ENCODE measurements at places on chromosomes 4 and X.

DNA sequence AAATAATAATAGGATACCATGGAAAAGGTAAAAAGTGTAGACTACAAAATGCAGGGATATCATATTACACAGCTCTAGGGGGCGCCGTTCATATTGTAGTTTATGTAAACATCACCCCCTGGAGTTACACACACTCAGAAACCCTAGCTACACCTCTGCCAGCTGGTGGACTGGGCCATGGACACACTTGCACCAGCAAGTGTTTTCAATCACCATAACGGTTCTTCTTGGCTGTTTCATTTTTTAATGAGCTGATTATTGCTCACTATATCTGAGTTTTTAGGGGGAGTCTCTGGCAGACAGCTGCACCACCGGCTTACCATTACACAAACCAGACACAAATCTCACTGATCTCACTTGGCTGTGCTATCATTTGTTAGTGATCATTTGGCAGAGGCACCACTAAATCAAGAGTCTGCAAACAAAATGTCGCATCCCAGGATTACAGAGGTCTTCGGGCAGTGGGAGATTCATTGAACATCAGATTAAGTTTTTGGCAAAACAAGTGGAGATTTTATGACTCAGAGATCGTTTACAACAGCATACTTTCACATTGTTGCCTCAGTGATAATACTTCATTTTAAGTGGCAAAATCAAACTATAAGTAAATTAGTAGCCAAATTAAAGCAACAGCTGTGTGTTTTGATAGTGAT lies 185.7 kb downstream of the UNC5C start:
- no peak for DNase-seq

DNA sequence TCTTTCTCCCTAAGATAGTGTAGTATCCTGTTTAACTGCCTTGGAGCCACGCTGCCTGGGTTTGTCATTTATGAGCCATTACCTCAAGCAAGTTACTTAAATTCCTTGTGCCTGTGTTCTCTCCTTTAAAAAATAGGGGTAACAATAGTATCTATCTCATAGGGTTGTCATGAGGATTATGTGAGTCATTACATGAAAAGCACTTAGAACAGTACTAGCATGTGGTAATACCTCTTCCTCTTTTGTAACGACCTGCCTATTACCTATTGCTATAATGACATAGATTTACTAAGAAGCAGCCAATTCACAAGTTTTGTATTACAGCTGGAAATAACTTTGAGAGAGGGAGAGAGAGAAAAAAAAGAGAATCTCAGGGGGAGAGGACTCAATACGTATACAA lies 834.7 kb downstream of the RAPGEF2 start:
- no peak for DNase-seq

GRCh38 chrX:74923942-74924448 lies 1.3 kb downstream of the NEXMIF start:
- DNase-seq: peak; percentile 4

DNA sequence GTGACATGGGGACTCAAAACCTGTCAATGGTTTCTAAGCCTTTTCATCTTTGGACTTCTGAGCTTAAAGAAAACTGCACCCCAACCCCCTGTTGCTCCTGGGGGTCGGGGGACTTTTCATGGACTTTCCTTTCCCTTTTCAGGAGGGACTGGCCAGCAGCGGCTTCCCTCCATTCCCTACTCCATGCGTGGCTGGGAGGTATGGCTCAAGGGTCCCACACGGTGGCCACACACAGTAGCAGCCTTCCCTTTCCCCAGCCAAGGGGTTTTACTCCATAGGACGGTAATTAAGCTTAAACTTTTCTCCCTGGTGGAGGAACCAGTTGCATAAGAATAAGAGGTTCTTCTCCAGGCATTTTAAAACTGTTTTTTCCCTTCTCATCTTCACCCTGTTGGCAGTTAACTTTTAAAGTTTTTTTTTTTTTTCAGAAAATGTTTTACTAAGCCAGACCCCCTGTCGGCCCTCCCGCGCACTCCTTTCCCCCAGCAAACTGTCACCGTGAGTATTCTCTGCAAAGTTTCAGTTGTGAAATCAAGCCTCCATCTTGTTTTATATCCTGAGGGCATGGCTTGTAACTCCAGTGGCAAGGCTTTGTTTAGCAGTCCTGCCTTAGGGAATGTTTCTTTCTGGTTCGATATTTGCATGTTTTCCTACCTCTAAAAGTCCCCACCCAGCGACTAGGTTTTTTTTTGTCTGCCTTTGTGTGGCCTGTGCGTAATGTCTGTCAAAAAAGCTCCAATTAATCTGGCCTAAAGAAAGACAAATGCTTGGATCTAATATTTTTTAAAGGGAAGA lies 325.7 kb downstream of the TLL1 start:
- no peak for DNase-seq

DNA sequence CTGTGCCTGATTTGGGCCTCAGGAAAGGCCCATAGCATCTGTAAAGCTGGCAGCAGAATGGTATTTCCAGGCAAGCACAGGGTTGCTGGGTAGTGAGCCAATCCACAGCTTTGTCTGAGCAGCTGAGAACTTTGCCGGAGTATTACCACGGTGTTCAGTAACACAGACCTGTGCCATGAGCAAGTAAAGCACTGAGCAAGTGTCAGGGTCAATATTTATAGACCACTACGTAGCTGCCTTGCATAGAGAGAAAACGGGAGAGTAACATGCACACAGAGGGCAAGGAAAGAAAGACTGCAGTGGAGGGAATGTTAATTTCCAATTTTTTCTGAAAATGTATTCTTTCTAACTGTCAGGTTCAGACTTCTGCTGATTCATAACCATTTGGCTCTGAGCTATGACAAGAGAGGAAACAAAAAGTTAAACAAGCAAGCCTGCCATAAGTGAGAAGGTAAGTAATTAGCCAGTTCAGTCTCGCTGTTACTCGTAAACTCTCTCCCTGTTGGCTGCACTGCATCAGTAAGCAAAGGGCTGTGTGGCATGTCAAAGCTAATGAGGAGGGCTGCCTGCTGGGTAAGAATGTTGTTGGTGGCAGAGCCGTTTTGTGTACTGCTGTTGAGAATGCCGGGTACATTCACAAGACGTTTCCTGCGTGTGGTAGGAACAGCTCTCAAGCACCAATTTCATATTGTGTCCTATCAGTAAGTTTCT lies 238.1 kb downstream of the BMPR1B start:
- no peak for DNase-seq

DNA sequence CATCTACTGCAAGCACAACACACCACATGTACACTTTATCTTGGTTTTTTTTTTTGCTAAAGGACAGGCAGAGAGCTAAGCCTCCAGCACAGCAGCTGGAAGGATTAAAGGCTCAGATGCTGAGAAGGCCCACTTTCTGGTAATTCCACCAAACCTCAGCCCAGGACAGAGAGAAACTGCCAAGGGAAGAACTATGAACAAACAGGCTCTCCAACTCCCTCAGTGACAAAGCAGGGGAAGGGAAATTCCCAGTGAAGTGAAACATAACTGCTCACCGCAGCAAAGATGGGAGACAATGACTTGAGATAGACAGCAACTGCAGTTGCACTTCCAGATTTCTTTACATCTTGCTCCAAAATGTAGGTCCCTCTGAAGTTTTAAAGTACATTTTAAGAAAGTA lies 4.8 kb downstream of the PROM1 start:
- no peak for DNase-seq

All from CD4-positive, alpha-beta T cell treated with Interleukin-10 for 1 hour (primary cell).